ENCODE measurements at places on chromosomes 12 and 14. TPM values are rescaled to one million over a fixed set of nuclear protein-coding genes. Genes with fewer than 3 reads are reported as not detected.

CLEC4D gene
- not detected for total RNA-seq

SETD1B gene
- 1.7 TPM for total RNA-seq

BORCS5 gene
- total RNA-seq: 15.2 TPM

CLEC1B gene
- total RNA-seq: not detected

PARPBP gene
- total RNA-seq: 37.3 TPM

SNW1 gene
- 84.4 TPM for total RNA-seq

RBP5 gene
- total RNA-seq: not detected

DTX1 gene
- not detected for total RNA-seq

RASSF8 gene
- total RNA-seq: 43.5 TPM

BCL2L14 gene
- total RNA-seq: not detected

SSPN gene
- total RNA-seq: 37.1 TPM

ARHGEF25 gene
- total RNA-seq: 107 TPM

SLC10A1 gene
- total RNA-seq: not detected

CLEC2D gene
- total RNA-seq: 3.4 TPM

LRRC9 gene
- not detected for total RNA-seq

CLEC6A gene
- total RNA-seq: not detected

BTG1 gene
- 4.8 TPM for total RNA-seq

METTL25 gene
- 15.0 TPM for total RNA-seq

KIF5A gene
- 2.8 TPM for total RNA-seq

POTEG gene
- total RNA-seq: not detected

PLEKHG7 gene
- not detected for total RNA-seq

DEPDC4 gene
- total RNA-seq: 1.9 TPM

PAX9 gene
- total RNA-seq: 3.8 TPM

C1QL4 gene
- 1.9 TPM for total RNA-seq

GRIP1 gene
- total RNA-seq: 3.5 TPM

SIX4 gene
- 4.2 TPM for total RNA-seq

LRTM2 gene
- total RNA-seq: not detected

EML1 gene
- 94.7 TPM for total RNA-seq

MMP19 gene
- total RNA-seq: 9.8 TPM

FANCM gene
- 8.1 TPM for total RNA-seq

CLEC4A gene
- total RNA-seq: 0.16 TPM

EGLN3 gene
- 3.1 TPM for total RNA-seq

SERPINA10 gene
- total RNA-seq: not detected

TOMM20L gene
- total RNA-seq: not detected
